ENCODE measurements at places on chromosomes 16 and 17.
A peak's percentile ranks its signal among the peaks of the same experiment; 100 is the strongest.

DNA sequence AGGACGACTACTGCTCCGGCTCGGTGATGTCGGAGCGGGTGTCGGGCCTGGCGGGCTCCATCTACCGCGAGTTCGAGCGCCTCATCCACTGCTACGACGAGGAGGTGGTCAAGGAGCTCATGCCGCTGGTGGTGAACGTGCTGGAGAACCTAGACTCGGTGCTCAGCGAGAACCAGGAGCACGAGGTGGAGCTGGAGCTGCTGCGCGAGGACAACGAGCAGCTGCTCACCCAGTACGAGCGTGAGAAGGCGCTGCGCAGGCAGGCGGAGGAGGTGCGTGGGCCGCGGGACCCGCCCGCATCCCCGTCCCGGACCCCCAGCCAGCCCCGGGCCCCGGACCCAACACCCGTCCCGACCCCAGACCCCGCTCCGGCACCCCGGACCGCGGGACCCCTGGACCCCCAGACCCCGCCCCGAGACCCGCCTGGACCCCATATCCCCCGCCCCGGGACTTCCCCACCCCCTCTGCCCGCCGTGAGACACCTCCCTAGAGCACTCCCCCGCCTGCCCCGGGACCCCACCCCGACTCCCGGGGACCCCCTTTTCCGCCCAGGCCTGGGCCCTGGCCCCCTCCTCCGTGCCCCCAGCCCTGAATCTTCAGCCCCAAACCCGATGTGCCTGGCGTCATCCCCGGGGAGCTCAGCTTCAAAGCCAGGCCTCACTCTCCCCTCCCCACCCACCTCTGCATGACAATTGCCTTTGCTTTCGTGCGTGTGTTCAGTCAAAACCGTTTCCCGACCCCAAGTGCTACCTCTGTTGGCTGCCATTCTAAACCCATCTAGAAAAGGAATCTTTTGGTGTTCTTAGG lies 594 bp downstream of the MAPK8IP3 start:
- peak; percentile 56 for DNase-seq

DNA sequence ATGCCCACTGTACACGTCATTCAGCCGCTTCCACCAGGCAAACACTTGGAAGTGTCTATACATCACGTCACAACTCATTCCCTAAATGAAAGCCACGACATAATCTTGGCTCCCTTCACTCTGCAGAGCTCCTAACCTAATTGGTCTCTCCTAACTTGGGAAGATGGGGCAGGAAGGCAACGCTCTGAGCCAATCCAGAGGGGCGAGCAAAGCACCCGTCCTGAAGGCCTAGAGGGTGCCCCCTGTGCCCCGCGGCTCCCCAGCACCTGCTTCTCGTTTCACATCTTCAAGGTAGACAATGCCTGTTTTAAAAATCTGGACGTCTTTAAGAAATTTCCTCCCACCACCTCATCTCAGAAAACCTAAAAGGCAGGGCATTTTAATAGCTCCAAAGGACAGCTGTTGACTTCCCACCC lies 1.0 kb downstream of the CSNK2A2 start:
- DNase-seq: no peak

DNA sequence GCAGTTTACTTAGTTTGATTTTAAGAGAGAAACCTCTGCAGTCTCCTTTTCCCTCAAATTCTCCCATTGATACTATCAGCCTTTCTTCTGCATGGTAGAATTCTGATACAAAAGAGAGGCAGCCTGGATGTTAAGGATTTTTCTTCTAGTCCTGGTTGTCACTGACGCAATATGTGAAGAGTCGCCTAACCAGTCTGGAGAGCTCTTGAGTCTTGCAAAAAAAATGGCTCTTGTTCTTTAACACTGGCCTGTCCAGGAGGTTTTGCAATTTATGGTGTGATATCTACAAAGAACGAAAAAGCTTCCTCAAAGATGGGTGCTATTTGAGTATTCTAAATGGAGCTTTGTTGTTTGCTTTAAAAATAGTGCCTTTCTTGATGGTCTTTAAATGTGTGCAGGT lies 28.9 kb downstream of the COX10 start:
- no peak for DNase-seq

DNA sequence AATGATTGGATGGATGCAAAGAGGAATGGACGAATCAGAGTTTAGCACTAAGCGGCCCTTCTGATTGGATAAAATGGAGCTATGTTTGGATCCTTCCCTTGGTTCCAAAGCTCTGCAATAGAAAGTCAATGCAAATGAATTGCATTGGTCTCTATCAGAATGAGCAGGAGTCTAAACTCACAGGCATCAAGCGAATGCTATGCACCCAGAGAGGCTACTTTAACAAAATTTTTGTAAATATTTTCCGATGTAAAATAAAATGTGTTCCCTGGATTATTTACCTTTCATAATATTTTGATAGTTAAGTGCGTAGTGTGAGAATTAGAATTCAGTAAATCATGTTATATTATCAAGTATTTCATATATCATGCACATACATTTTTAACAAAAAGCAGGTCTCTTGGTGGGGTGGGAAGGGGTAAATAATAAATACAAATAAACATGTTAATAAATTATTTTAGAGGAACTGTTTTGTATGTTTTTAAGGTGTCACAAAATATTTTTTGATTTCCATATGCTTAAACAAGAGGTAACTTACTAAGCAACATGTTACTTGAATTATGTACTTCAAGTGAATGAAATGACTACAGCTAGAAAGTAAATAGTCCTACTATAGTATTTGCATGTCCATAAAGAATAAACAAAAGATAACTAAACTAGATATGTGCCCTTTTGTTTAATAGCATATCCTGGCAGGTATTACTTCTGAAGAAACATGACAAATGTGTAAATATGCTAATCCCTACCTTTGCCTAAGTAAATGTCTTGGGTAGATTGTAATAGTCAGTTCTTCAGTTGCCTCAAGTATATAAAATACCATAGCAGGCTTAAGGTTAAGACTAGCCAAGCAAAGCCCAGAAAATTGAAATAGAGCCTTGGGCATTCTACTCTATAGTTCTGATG lies 4.4 kb upstream of the UNK start:
- DNase-seq: no peak

Measured in stimulated activated CD4-positive, alpha-beta T cell treated with anti-CD3 and anti-CD28 coated beads, Interleukin-2, amount 100 ng/mL, for 24 hours (primary cell).